ENCODE measurements at places on chromosomes 6 and 20. TPM values are rescaled to one million over a fixed set of nuclear protein-coding genes. Genes with fewer than 3 reads are reported as not detected.

SMLR1 gene
- total RNA-seq, result not detected

KIF3B gene
- 21.3 TPM for total RNA-seq

STX11 gene
- total RNA-seq, result 4.9 TPM

RNF146 gene
- 51.6 TPM for total RNA-seq

NKAPL gene
- total RNA-seq, result not detected

DNA sequence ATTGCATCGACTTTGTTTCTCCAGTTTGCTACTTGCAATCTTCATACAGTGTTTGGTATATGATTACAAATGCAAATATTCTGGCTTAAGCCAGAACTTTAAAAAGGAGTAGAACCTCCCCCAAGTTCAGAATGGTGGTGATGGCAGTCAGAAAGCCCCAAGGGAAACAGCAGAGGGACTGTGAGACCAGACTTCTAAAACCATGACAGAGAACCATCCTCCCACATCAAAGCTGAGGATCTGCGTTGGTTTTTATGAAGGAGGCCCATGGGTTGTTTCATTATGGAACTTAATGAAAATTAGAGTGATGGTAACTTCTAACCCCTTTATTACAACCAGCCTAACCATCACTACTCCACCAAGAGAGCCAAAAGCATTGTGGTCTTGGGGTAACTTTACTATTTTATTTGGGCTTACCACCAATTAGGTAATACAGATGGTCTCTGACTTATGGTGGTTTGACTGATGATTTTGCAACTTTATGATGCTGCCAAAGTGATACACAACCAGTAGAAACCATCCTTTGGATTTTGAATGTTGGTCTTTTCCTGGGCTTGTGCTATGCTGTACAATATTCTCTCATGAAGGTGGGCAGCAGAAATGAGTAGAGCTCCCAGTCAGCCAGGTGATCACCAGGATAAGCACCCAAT lies 10.9 kb upstream of the MRS2 start:
- H3K27ac ChIP-seq, result no peak overlapping the region
- H3K36me3 ChIP-seq, result no peaks in the 10 kb centered on the region
- no peak overlapping the region for H3K4me3 ChIP-seq
- no peak for DNase-seq
- no peaks in the 10 kb centered on the region for H3K27me3 ChIP-seq

DNA sequence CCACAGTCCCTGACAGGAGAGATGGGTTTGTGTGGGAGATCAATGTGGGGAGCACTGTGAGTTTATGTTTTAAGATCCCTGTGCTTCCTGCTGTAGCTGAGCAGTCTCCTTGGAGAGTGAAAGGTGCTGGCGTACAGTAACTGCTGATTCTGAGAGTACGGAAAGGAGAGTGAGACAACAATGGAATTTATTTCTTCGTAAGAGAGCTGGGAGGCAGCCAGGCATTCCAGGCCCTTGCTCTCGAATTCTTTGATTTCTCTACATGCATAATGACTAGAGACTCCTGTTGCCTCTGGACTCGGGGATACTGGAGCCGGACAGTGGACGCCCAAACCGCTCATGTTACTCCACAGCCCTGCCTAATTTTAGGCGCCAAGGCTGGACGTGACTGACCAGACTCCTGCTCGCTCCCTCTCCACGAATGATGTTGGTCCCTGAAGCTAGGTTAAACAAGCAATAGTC lies 131.0 kb upstream of the PHACTR1 start:
- no peaks in the 10 kb centered on the region for H3K27me3 ChIP-seq
- no peak for DNase-seq
- peaks cover 14% of the 10 kb centered on the region for H3K4me1 ChIP-seq
- H3K4me3 ChIP-seq, result no peak overlapping the region
- peak overlapping the region; percentile 67 for H3K27ac ChIP-seq

- no peak overlapping the region for H3K4me3 ChIP-seq
- peaks cover 56% of the 10 kb centered on the region for H3K4me1 ChIP-seq
- no peaks in the 10 kb centered on the region for H3K27me3 ChIP-seq
- DNase-seq, result no peak
Measured at GRCh38 chr6:96582436-96582835, 19.5 kb downstream of the FHL5 start.

DNA sequence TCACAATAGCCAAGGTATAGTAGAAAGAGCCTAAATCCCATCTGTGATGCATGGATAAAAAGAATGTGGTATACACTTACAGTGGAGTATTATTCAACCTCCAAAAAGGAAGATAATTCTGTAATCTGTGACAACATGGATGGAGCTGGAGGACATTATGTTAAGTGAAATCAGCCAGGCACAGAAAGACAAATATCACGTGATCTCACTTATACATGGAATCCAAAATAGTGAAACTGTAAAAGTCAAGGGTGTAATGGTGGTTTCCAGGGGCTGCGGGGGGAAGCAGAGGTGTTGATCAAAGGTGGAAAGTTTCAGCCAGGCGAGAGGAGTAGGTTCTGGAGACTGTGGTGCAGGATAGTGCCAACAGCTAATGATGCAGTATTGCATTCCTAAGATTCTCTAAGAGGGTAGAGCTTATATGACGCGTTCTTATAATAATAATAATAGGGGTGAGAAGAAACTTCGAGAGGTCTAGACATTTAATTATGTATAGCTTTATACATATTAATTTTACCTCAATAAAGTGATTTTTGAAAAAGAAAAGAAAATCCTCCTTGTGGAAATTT lies 246.1 kb downstream of the FOXA2 start:
- peaks cover 85% of the 10 kb centered on the region for H3K27me3 ChIP-seq
- no peak overlapping the region for H3K4me3 ChIP-seq
- no peaks in the 10 kb centered on the region for H3K36me3 ChIP-seq

DNA sequence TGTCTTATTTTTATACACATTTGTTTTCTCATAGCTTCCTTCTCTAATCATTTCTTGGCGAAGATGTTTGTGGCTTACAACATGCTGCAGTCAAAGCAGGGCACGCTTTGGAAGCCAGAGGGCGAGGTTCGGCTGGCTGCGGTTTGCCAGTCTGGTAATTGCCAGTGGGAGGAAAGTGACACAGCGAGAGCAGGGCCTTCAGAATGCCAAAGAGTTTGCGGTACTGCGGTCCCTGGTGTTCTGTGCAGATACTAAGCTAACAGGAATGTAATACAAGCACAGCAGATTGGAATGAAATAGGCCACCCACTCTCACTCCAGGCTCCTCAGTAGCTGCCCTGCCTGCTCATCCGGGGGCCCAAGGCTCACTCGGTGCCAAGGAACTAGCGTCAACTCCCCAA lies 58.7 kb upstream of the TGM3 start:
- no peaks in the 10 kb centered on the region for H3K27me3 ChIP-seq
- H3K27ac ChIP-seq, result peak overlapping the region; percentile 54
- no peaks in the 10 kb centered on the region for H3K36me3 ChIP-seq
- H3K4me3 ChIP-seq, result no peak overlapping the region
- DNase-seq, result no peak

- DNase-seq, result no peak
- no peak overlapping the region for H3K27ac ChIP-seq
- peaks cover 3% of the 10 kb centered on the region for H3K4me1 ChIP-seq
- no peaks in the 10 kb centered on the region for H3K36me3 ChIP-seq
- no peaks in the 10 kb centered on the region for H3K27me3 ChIP-seq
- H3K4me3 ChIP-seq, result no peak overlapping the region
Measured at GRCh38 chr6:155325700-155326516, 11.6 kb upstream of the TFB1M start.

DNA sequence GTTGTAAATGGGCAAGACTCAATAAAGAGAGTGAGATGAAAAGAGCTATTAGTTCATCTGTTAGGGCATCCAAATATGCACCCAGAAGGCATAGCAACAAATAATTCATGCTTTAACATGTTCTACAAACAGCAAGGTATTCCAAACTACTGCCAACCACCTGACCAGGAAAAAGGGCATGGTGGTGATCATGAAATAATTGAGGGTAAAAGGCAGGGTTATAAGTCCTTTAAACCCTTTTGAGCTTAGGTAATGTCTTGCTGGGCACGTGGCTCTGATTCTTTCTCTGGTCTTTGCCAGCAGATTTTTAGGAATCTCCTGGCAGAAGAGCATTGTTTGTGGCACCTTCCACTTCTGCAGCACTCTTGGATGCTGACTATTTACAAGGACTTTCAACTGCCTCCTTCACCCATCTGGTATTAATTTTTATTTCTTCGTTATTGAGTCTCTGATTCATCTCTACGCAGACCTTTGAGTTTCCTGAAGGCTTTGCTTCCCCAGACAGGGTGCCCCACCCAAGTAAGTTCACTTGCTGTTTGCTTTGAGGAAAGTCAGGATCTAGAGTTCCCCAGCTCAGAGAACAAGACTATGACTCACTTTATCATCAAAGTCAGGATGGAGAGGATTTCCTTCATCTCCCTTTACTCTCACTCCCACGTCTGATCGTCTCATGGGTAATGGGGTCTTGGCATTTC lies 83.4 kb upstream of the NEDD9 start:
- H3K27ac ChIP-seq, result peak overlapping the region; percentile 3
- H3K4me1 ChIP-seq, result peaks cover 17% of the 10 kb centered on the region
- no peak overlapping the region for H3K4me3 ChIP-seq
- no peak for DNase-seq
